Esophagus muscularis mucosa (tissue), 4 donors: ENCODE measurements at places on chromosomes 5 and 9. TPM values are rescaled to one million over a fixed set of nuclear protein-coding genes. Genes with fewer than 3 reads are reported as not detected.

The CBY3 gene
- not detected for total RNA-seq

DNA sequence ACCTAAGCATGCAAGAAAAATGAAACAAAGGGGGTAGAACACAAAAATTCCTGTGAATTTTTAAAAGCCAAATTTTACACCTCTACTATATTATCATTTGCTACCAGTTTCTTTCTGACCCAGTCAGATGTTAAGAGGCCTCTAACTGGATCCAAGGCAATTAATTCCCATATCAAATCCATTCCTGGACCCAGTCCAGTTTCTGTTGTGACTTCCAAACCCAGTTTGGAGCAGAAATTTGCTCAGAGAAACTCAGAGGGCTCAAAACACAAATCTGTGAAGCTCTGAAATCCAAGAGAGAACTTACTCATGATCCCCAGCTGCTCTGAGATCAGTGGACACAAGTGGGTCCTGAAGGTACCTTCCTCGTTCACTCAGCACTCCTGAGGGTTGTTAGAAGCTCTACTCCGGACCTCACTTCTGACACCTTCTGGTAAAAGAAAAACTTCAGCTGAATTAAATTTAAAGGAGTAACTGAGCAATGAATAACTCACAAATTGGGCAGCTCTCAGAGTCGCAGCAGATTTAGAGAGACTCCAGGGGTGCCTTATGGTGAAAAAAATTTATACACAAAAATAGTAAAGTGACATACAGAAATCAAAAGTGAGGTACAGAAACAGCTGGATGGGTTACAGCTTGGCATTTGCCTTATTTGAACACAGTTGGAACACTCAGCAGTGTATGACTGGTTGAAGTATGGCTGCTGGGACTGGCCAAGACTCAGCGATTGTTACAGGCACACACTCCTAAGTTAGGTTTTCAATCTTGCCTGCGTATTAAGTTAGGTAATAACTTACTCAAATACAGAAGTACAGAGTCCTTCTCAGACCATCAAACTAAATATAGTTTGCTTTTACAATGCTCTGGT is 32.4 kb downstream of the INSL4 start:
- no peak for DNase-seq

The TYRP1 gene
- total RNA-seq = not detected

DNA sequence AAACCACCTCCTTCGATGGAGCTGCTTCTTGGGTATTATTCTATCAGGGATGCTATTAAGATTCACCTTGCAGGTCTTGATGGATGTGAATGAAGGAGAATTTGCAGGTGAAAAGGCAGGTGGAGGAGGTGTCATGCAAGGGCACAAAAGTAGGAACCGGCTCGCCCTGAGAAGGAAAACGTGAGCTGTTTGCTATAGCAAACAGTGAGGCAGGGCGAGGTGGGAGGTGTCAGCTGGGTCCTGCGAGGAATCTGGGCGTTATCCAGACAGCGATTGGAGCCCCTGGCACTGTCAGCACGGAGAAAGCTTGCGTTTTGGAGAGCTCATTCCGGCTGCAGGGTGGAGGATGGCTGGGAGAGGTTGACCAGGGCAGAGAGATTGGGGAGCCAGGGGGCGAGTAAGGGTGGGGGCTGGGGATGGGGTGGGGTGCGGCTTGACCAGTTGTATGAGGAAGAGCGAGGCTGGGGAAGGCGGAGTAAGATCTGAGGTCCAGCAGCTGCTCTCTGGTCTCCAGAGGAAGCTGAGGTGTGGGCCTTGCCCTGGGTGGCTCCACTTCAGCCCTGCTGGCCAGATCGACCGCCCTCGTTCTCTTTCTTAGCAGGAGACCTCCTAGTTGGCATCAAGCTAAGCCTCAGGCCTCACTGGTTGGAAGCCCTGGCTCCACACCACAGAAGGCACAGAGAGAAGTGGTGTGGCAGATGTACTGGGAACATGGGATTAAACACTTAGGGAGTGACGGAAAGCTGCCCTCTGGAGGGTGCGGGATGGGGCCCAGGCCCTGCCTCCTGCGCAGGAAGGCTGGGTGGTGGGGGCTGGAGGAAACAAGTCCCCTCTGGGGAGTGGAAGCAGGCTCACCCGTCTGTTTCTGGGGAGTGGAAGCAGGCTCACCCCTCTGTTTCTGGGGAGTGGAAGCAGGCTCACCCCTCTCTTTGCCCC is 54.7 kb upstream of the NEURL1B start:
- DNase-seq = no peak

DNA sequence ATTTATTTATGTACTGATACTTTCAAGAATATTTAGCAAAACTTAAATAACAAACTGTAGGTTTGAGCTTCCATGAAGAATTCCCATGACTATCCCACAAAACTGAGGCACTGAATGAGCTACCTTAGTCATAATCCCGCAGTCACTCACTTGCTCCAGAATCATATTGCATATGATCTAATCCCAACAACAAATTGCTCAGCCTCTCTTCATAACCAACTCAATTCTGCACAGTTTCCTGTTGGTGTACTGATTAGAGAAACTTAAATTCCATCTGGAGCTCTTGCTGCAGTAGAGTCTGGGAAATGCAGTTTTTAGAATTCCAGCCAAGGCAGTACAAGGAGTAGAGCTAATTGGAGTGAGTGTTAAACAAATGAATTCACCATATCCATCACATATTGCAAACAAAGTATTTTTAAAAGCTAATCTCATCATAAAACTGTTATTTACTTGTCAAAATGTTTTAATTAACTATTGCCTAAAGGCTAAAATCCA is 35.7 kb upstream of the CDH18 start:
- DNase-seq = no peak

The ZDHHC11B gene
- total RNA-seq = 2.2 TPM

GRCh38 chr5:10669983-10670382 is 91.1 kb downstream of the DAP start:
- DNase-seq = no peak

- DNase-seq = no peak
These were observed 455.9 kb downstream of the CDH9 start for GRCh38 chr5:26582350-26583045.

DNA sequence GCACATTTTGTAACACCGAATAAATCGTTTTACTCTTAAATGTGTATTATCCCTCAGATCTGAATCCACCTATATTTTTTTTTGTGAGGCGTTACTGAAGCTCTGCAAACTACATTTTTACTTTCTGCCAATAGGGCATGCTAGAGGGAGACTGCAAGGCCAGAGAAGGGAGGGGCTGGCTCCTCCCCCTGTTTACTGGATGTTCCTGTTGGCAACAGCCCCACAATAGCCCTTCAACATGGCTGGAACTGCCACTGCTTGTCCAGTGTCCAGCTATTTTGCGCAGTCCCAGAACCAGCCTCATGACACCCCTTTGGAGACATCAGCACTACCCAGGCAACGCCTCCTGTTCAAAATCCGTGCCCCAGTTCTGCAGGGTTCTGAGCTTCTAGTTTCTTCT is 85.4 kb upstream of the MIER3 start:
- peak; percentile 64 for DNase-seq

The PCDHA9 gene
- 0.06 TPM for total RNA-seq

GRCh38 chr9:113381909-113382411 is 5.2 kb upstream of the HDHD3 start:
- DNase-seq = peak; percentile 53

DNA sequence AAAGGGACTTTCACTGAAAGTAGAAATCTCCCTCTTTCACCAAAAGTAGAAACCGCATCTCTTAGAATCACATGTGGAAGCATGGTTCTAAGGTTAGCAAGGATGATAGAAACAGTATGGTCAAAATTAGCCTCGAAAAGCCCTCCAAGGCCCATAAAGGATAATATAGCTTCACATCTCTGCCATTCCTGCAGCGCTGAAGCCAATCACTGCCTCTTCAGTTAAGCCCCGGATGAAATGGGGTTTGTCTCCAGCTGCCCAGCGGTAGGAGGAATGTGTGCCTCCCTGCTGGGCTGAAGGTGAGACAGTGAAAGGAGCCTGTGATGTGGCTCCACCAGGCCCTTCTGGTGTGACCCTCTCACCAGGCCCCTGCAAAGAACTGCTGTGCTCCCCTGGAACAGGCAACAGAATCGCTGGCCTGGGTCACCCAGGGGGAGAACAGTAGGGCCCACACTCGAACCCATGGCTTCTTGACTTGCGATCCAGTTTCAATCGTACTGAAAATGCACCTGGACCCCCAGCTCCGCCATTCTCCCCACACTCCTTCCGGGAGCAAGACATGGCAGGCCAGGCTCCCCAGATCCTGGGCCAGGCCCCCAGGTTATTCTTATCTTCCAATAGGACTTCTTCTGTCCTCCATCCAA is 47.2 kb downstream of the CAMK2A start:
- no peak for DNase-seq

GRCh38 chr5:97986069-97986468 is 787.4 kb upstream of the RGMB start:
- no peak for DNase-seq

The MYOT gene
- total RNA-seq = 33.6 TPM

The PCDHB12 gene
- total RNA-seq = 3.3 TPM

DNA sequence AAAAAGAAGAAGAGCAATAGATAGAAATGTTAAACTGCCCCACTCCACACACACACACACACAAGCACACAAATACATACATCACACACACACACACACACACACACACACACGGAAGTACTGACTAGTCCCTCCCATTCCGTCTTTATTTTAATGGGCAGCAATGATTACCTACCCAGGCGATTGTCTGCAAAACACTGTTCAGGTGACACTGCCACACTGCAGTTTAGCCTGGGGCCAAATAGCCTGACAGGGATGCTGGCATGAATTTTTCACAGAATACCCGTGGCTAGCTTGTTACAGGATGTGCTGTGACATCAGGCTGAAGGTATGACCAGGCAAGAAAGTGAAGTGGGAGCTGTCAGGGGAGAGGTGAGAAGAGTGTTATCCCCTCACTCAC is 86.9 kb downstream of the FRMD3 start:
- DNase-seq = no peak

GRCh38 chr5:37308793-37309192 is 59.6 kb upstream of the CPLANE1 start:
- no peak for DNase-seq

The SEMA6A gene
- 20.9 TPM for total RNA-seq

- no peak for DNase-seq
These were observed 1.3 kb upstream of the SVEP1 start for GRCh38 chr9:110580850-110581249.

DNA sequence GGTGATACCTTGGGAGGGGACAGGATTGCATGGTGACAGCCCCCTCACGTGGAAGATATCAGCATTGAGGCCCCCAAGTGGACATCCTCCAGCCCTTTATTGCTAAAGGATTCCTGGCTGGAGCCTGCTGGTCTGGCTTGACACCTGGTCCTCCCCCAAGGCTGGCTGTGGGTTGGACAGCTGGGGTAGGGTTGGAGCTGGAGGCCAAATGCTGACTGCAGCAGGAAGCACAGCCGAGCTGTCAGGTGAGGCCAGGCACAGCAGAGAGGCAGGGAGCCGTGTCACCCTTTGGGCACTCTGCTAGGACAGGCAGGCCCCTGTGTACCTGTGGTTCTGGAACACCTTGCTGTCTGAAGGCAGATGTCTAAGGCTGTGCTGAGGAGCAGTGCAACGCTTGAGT is 2.2 kb downstream of the CACFD1 start:
- DNase-seq = no peak

GRCh38 chr9:77210116-77210515 is 32.8 kb downstream of the VPS13A start:
- DNase-seq = no peak

- no peak for DNase-seq
These were observed 1.3 kb upstream of the ABCA2 start for GRCh38 chr9:137029058-137029936.

- DNase-seq = no peak
These were observed 198.9 kb downstream of the NXNL2 start for GRCh38 chr9:88733651-88734421.

The MRPL41 gene
- 83.8 TPM for total RNA-seq

GRCh38 chr5:1785062-1785461 is 14.6 kb downstream of the MRPL36 start:
- no peak for DNase-seq

DNA sequence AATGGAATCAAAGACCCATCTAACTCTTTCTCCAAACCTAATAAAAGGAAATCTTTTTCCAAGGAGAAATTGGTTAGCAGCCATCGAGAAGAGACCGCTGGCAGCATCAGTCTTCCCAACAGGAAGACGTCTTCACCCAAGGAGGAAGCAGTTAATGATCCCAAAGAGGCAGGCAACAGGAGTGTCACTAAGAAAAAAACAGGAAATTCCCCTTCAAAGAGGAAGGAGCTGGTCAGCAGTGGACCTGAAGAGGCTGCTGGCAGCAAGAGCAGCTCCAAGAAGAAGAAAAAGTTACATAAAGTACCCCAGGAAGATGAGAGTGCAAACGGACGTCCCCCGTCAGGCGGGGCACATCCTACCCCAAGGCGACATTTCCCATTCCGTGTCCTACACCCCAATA is 143.7 kb downstream of the ELAVL2 start:
- DNase-seq = no peak

The SPAG8 gene
- 0.65 TPM for total RNA-seq

The OR1J2 gene
- total RNA-seq = not detected

DNA sequence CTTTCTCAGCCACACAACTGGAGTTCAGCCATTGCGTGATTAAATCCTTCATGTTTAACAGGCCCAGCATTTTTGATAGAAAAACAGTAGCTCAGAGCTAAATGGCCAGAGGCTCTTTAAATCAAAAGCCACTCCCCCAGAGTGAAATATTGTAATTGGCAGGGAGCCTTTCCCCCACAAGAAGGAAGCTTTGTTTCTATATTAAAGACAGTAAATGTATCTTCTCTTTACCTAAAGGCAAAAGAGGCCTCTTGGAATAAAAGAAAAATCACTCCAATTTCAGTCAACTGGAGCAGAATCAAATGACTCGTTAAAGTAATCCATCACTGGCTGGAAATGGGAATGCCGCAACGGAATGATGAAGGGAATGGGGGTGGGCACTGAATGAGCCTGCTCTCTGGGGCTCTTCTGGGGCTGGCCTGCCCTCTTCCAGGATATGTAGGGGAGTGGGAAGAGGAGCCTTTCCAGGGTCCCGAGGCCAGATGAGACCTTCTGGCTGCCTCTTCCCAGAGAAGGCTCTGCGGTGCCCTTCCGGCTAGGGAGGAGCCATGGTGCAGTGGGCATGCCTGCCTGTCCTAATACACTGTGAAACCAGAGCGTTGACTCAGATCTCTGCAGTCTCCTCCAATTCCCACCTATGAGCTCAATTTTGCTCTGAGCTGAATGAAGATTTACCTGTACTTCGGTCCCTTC is 45.2 kb downstream of the ANKDD1B start:
- no peak for DNase-seq

The TAL2 gene
- not detected for total RNA-seq

GRCh38 chr5:72822944-72823343 is 6.5 kb downstream of the TNPO1 start:
- no peak for DNase-seq

- DNase-seq = no peak
These were observed 12.9 kb upstream of the KLF4 start for GRCh38 chr9:107502464-107502863.
